ENCODE measurements at places on chromosomes 6 and 20.
A peak's percentile ranks its signal among the peaks of the same experiment; 100 is the strongest.

- no peak for DNase-seq
These were observed 129.3 kb downstream of the PFDN4 start for GRCh38 chr20:54337144-54337543.

- DNase-seq, result no peak
These were observed 84.3 kb upstream of the RALY start for GRCh38 chr20:33909331-33909921.

GRCh38 chr6:41346441-41346840 lies 11.0 kb downstream of the NCR2 start:
- DNase-seq, result no peak

GRCh38 chr6:90846824-90847223 lies 260.0 kb upstream of the MAP3K7 start:
- no peak for DNase-seq

GRCh38 chr20:47663354-47664067 lies 121.8 kb downstream of the SULF2 start:
- DNase-seq, result peak; percentile 48

GRCh38 chr20:6094063-6094462 lies 28.8 kb downstream of the FERMT1 start:
- no peak for DNase-seq

DNA sequence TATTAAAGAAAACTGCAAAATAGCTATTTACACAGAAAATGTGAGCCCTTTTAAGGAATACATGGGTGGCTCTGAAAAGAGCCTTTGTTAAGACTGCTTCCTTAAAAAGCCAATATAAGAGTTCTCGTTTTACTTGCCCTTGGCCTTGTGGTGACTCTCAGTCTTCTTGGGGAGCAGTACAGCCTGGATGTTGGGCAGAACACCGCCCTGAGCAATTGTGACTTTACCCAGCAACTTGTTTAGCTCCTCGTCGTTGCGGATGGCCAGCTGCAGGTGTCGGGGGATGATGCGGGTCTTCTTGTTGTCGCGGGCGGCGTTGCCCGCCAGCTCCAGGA lies 111.5 kb downstream of the HFE start:
- DNase-seq, result no peak

DNA sequence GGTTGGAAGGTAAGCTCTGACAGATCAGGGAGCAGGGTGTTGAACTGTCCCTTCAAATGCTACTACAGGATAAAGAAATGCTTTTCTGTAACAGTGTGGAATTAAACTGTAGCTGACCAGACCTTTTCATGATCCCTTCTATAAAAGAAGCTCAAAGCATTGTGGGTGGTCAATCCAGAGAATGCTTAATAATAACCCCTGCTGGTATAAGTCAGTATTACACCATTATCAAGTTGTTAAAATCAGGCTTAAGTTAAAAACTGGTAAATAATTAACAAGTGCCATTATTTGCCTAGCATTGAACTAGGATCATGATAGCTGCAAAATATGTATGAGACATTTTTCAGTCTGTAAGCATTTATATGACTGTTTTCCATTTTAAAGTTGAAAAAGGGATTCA lies 468.9 kb downstream of the PKHD1 start:
- no peak for DNase-seq

DNA sequence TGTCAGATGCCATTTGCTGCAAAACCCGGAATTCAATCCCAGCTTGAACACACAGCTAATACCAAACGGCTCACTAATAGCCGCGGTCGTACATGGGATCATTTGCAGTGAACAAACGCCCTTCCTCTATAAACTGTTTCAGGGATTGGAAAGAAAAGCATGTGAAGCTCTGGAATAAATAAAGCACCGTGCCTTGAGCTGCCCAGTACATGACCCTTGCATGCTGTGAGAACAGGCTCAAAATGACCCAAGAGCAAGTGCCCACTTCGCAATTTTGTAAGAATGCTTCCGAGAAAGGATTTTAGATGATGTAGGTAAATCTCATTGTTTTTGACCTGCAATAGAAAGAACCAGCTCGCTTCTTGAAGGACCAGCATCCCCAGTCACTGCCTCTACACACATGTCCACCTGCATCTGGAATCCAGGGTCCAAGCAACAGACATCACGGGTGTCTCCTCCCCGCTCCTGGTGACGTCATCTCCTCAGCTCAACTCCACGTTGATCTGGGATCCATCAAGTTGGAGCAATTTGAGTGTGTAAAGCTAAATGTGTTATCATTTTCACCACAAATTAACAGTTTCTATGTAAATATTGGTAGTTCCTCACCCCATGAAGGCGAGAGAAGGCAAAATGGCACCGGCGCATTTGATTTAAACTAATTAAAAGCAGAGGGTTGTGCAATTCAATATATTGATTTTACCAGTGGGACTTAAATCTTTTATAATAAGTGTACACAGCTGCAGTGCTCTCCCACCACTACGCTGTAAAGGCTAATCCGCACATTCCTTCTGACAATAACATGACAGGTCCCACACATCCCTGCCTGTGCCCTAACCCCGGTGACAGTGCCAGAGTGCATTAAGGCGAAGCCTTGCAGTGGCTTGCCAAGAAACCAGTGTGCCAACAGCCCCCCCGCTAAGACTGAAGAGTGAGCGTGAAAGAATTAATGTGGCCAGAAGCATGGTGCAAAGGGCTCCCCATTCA lies 6.2 kb downstream of the BMP7 start:
- no peak for DNase-seq

- DNase-seq, result no peak
These were observed 5.9 kb upstream of the VSTM2L start for GRCh38 chr20:37896932-37897548.

DNA sequence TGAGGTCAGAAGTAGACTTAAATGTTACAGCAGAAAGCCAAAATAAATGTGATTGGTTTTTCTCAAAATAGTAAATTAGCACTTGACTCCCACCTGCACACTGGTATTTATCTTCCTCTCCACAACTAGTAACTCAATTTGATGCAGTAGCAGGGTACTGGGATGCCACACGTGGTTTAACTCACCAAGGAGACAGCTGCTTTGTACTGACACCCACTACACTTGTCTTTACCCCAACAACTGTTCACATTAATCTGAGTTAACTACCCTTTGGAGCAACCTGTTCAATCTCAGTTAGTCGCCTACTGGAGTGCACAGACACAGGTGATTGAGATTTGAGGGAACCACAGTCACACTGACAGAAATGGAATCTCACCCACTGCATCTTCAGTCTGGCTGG lies 242.1 kb downstream of the PRKN start:
- no peak for DNase-seq

- DNase-seq, result no peak
These were observed 113.8 kb downstream of the CEBPB start for GRCh38 chr20:50304501-50304856.

DNA sequence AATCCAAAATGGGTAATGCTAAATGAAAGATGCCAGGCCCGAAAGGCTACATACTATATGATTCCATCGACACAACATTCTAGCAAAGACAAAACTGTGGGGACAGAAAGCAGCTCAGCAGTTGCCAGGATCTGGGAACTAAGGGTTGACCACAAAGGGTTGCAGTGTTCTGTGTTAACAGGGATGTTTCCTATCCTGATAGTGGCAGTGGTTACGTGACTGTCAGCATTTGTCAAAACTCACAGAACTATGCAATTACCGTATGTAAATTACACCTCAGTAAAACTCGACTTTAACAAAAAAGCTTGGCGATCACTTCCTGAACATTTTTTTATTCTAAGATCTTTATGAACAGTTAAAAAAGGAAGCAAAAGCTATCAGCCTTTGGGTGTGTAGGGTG lies 83.9 kb downstream of the BANF2 start:
- DNase-seq, result no peak

DNA sequence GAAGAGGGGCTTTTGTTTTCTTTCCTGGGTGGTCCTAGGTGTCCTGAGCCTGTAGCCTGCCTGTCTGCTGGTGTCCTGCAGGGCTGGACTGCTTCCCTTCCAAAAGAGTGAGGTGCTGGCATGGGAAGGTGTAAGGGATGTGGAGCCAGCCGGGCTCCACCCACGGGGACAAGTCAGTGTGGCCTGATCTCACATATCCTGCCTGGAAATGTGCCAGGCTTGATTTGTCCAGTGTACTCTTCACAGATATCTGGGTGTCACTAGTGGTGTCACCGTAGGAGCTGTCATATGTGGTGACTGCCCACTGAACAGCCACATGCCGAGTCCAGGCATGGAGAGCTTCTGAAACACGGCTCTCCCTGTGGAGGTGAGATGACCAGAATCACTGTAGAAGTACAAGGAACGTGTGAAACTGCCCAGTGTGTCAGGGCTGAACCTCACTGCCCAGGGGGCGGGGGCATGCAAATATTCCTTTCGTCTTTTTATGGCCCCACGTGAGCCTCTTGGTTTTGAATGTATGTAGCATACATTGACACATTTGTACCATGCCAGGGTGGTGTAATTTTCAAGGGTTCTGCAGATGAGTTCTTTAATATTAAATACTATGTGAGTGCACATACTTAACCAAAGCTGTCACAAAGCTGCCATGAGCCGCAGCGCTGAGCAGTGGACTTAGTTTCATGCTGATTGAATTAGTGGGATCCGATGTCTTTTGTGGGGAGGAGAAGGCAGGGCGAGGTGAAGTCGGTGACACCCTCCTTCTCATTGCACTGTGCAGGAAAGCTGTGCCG lies 55.8 kb downstream of the CDH4 start:
- DNase-seq, result no peak

DNA sequence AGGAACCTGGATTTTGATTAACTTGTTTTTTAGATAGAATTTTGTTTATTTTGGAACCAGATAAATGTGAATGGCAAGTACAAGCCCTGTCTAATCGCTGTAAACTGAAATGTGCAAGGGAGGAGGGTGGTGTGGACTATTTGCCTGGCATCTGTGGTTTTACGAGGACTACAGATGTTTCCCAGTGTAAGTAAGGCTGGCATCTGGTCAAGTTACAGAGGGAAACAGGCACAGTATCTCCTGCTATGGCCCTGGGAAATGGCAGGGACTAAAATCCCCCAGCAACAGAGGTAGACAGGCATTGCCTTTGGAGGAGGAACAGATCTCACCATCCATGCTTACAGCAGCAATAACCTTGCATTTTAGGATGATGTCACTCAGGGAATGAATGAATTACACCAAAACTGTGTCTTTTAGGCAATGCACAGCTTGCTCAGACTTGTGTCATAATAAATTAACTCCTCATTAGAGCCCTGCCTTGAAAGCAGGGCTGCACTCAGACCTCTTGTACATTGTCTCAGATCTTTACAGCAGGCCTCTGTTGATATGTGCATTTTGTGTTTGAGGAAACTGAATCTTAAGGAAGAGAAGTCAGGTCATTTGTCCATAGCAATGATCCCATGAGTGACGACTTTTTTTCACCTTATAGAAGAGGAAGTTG lies 96.2 kb downstream of the TCP11 start:
- no peak for DNase-seq

DNA sequence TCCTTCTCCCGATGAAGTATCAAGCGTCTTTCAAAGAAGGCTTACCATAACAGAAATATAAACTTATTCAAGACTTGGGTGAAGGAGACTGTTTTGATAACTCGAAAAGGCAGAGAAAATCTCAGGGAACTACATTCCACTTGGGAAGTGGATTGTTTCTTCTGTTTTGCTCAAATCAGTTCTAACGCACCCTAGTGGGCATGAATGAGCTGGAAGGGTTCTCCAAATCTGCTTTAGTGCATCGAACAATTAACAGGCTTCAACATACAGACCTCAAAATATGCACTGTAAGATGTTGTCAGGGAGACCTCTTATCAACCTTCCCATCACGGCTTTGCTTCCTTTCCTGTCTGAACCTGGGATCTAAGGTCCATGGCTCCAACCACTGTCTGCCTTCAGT lies 392.5 kb downstream of the CD83 start:
- no peak for DNase-seq

DNA sequence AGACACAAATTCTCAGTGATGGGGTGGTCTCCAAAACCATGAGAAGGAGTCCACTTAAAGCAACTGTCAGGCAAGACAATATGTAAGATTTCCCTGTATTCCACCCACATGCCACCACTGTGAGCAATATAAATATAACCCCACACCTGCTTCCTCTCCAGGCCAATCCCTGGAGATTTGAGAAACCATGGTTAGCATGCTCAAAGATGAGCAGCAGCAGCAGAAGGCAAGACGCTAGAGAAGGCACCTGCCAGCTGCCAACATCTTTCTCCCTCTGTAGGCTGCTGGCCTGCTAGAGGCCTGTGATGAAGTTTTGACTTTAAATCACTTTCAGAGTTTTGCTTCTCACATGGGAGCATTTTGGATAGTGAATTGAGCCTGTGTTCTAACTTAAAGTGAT lies 7.9 kb upstream of the SOD2 start:
- no peak for DNase-seq

- DNase-seq, result no peak
These were observed 172.5 kb downstream of the FOXA2 start for GRCh38 chr20:22411627-22412450.

- no peak for DNase-seq
These were observed 56.8 kb downstream of the PRL start for GRCh38 chr6:22240025-22240424.

- no peak for DNase-seq
These were observed 29.4 kb downstream of the PNLDC1 start for GRCh38 chr6:159829526-159829925.

GRCh38 chr6:24195836-24196597 lies 70.0 kb downstream of the NRSN1 start:
- no peak for DNase-seq

DNA sequence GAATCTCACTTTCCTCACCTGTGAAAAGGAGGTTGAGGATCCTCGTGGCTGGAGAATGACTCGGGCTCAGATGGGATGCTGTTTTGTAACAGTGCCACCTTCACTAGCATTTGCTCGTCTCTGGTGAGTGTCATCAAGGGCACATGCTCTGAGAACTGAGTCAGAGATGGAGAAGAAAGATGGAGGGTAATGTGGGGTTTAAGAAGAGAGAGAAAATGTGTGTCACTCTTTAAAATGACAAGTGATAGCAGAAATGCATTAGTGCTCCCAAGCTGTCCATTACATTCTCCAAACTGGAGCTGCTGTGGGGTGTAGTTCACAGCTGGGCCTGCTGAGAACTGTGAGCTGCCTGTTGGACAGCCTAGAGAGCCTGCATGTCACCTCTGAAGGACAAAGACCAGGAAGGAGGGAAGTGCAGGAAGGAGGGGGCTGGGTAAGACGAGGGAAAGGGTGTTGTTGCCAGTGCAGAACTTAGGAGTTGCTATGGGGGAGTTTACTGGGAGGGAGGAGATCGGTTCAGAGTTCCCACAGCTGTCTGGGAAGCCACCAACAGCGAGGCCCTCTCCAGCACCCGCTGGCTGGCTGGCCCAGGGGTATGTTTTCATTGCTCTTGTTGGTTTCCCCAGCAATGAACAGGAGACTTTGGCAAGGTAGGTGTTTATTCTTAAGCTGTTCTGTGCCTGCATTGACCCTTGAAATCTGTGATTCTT lies 19.8 kb downstream of the GMPR start:
- DNase-seq, result no peak

- DNase-seq, result no peak
These were observed 365.9 kb upstream of the CHD6 start for GRCh38 chr20:41984031-41984430.

GRCh38 chr6:56843476-56844349 lies 111.2 kb upstream of the BEND6 start:
- DNase-seq, result peak; percentile 51

DNA sequence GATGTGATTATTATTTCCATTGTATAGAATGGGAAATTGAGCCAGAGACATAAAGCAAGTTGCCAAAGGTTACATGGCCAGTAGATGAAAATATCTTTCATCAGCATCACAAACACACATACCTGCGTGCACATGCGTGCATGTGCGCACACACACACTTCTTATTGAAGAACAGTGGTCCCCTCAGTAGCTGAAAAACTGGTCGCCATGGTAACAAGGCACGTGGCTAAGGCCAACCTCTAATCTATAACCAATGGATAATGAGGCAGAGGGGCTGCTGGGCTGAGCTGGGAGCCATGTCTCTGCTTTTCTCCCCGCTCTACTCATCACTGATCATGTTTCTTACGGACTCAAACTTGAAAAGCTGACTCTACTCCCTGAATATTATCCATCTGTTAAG lies 60.3 kb downstream of the NRSN1 start:
- no peak for DNase-seq

Measured in stimulated activated CD8-positive, alpha-beta memory T cell treated with anti-CD3 and anti-CD28 coated beads, Interleukin-15, amount 100 ng/mL, for 48 hours (primary cell).